NCI-H748 treated with DMSO at 0.1 percent for 48 hours (cell line): ENCODE measurements at places on chromosomes 12 and 14.

DNA sequence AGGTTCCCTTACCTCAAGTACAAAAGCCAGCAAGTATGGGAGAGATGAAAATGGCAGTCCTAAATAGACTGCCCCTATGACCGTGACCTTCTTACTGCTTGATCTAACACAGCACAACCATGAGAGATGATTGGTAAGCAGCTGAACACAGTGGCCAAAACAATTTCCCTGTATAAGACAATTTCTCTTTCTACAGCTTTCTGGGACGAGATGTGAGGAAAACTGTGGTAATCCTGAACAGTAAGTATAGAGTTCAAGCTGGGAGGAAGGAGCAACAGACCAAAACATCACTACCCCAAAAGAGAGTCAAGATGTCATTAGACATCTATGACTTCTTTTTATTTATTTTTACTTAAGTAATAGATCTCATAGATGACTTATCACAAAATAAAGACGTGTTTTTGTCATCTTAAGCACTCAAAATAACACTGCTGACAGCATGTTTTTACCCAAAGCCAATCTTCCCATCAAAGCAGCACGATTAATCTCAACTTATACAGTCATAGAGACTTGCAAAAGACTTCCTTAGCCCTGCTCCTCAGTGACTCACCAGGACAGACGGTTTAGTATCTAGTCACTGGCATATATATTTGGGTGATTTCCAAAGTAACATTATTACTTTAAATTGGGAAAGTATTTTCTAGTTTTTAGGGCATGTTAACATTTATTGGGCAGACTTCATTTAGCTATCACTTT is 3.7 kb downstream of the TMEM52B start:
- DNase-seq: no peak

GRCh38 chr12:57475271-57476161 is 4.2 kb downstream of the ARHGAP9 start:
- no peak for DNase-seq

DNA sequence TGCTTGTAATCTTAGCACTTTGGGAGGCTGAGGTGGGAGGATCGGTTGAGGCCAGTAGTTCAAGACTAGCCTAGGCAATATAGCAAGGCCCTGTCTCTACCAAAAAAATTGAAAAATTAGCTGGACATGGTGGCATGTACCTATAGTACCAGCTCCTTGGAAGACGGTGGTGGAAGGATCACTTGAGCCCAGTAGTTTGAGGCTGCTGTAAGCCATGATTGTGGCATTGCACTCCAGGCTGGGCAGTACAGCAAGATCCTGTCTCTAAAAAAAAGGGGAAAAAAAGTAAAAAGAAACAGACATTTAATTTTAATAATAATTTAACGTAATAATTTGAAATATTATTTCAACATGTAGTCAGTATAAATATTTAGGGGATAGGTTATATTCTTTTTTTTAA is 16.1 kb downstream of the MON2 start:
- no peak for DNase-seq

DNA sequence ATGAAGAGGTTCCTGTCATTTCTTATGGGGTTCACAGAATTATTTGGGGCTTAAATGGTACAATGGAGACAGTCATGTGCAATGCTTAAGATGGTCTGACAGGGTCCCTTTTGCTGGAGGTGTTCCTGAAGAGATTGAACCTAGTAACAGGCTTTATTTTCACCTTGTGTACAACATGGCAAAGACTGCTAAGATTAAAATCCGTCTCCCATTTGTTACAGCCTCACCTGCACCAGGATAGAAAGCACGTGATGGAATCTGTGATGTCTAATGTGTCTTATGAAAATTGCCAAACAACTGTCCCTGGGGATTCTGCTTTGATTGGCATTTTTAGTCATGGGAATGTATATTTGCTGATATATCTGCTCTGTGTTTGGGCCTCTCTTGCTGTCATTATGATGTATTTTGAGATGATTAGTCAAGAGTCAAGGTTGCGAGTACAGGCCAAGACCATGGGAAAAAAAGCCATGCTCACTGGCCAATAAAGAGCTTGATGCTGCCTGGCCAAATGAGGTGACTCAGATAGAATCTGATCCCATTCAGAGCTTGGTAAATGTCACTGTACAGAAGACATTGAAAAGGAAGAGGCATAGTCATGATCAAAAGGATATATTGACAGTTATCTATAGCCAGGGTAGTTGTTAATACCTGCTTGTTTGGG is 96.1 kb downstream of the FLRT2 start:
- no peak for DNase-seq

- DNase-seq: no peak
Observed at GRCh38 chr14:64500088-64500487, 3.5 kb downstream of the ZBTB25 start.

- no peak for DNase-seq
Observed at GRCh38 chr12:77054851-77055250, 10.5 kb downstream of the E2F7 start.

DNA sequence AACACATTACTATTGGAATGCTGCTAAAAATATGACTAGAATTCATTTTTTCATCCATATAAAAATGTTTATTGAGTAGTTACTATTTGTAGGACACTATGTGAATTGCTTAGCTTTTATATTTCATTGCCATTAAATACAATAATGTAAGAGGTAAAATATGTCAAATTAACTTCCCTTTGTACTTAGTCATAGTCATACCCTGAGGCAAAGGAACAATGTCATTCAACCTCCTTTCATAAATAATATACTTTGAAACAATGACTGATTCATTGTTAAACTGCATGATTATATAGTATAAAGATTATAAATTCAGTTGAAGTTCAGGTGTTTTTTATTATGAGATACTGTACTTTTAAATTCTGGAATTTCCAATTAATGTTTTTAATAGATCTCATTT is 105.2 kb downstream of the GARIN6 start:
- no peak for DNase-seq

DNA sequence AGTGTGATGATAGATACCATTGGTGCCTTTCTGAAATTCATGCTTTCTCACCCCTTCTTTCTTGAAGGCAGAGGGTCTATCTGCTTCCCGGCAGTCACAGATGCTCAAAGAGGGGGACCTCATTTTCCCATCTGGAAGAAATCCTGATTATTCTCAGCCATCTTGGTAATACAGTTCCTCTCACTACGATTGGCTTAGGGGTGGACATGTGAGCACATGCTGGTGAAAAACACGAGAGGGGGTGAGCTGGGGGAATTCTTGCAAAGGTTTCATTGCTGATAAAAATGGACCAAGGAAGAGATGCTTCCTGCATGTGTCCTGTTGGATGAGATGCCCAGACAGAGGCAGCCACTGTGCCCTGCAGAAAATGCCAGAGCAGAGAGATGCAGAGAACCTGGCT is 13.8 kb upstream of the SCARB1 start:
- DNase-seq: no peak

- DNase-seq: no peak
Observed at GRCh38 chr14:105377555-105378182, 20.7 kb upstream of the TEX22 start.

DNA sequence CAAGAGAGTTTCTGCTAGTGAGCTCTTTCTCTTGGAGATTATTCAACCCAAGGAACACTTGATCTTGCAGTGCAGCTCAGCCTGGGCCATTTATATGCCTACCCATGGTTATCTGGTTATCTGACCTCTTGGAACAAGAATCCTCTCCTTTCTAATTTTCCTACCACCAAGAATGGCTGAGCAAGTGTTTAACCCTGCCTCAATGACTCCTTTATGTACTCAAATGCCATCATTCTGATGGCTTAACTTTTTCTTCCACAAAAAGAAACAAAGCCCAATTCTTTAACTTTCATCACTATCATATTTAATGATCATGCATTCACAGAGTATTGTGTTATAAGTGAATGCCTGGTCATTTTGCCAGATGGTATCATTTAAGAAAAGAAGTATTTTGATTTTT is 67.8 kb downstream of the TMEM117 start:
- DNase-seq: no peak

DNA sequence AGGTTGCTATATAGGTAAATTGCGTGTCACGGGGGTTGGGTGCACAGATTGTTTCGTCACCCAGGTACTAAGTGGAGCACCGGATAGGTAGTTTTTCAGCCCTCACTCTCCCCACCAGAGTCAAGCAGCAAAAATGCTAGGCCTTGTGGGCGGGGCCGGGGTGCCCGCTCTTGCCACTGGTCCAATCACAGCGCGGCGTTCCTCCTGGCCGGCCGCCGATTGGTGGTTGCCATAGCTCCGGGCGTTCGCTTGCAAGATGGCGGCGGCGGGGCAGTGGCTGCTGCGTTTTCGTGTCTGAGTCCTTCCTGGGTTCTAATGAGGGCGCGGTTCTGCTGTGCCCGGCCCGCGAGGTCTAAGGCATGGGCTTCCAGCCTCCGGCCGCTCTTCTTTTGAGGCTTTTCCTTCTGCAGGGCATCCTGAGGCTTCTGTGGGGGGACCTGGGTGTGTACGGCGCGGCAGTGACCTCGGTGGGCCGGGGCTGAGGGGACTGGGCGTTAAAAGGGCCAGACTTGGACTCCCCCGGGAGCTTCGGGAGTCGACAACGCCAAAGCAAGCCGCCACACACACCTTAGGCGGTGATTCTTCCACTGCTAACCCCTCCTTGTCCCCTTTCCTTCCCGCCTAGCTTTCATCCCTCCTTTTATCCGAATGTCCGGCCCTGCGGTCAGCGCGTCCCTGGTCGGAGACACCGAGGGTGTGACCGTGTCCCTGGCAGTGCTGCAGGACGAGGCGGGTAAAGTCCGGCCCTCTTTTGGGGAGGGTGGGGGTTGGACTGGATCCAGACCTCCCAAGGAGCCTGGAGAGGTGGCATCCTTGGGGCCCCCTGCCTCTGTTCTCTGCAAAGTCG is at the start of gene TCTN2:
Gene TCTN2 (plus strand): TSS at position 232 of the 847 bp plus-strand sequence. CDS start 128 bp downstream, at position 360.
- peak; percentile 86 for DNase-seq

- DNase-seq: no peak
Observed at GRCh38 chr12:15165012-15165659, 56.1 kb downstream of the RERG start.
